ENCODE measurements at places on chromosomes 6 and 20. TPM values are rescaled to one million over a fixed set of nuclear protein-coding genes. Genes with fewer than 3 reads are reported as not detected.

OPRL1 gene
- 4.5 TPM for total RNA-seq

FHL5 gene
- total RNA-seq: not detected

CCN5 gene
- not detected for total RNA-seq

MOCS3 gene
- total RNA-seq: 5.6 TPM

MYB gene
- 0.47 TPM for total RNA-seq

DNAH8 gene
- total RNA-seq: 0.06 TPM

HTR1B gene
- 3.4 TPM for total RNA-seq

PNPLA1 gene
- not detected for total RNA-seq

MCCD1 gene
- total RNA-seq: not detected

LY6G6C gene
- total RNA-seq: not detected

LY6G5B gene
- 2.6 TPM for total RNA-seq

HLA-G gene
- total RNA-seq: not detected

BPIFA1 gene
- total RNA-seq: not detected

DEFB132 gene
- total RNA-seq: not detected

SLC35B2 gene
- 56.6 TPM for total RNA-seq

STMND1 gene
- total RNA-seq: not detected

GSTA1 gene
- not detected for total RNA-seq

SLX4IP gene
- 2.8 TPM for total RNA-seq

GGTLC1 gene
- total RNA-seq: not detected

ARMH2 gene
- not detected for total RNA-seq

GRIK2 gene
- total RNA-seq: 0.39 TPM

FKBP5 gene
- 22.9 TPM for total RNA-seq

NKX2-4 gene
- total RNA-seq: not detected

SLPI gene
- total RNA-seq: not detected

ZNF322 gene
- total RNA-seq: 11.1 TPM

CLIC5 gene
- 0.05 TPM for total RNA-seq

SLC35D3 gene
- total RNA-seq: not detected

TTLL9 gene
- 0.29 TPM for total RNA-seq

TNF gene
- total RNA-seq: 4.4 TPM

SLC12A5 gene
- 2.2 TPM for total RNA-seq

FILIP1 gene
- 21.7 TPM for total RNA-seq

MYMX gene
- total RNA-seq: 2.2 TPM

MICA gene
- total RNA-seq: 63.6 TPM

ADA gene
- 35.6 TPM for total RNA-seq

CPXM1 gene
- 12.5 TPM for total RNA-seq

C20orf202 gene
- total RNA-seq: not detected

CDSN gene
- total RNA-seq: not detected

SLCO4A1 gene
- 7.9 TPM for total RNA-seq

MICB gene
- total RNA-seq: 14.5 TPM

TSPO2 gene
- total RNA-seq: not detected

ZBTB46 gene
- total RNA-seq: 6.7 TPM

LRRC1 gene
- total RNA-seq: 8.7 TPM

OR12D3 gene
- not detected for total RNA-seq

RIPOR3 gene
- total RNA-seq: not detected

PSMF1 gene
- 110 TPM for total RNA-seq

ZFP64 gene
- total RNA-seq: 40.2 TPM

COL9A3 gene
- 1.8 TPM for total RNA-seq

BNIP5 gene
- total RNA-seq: not detected

CALHM4 gene
- not detected for total RNA-seq

RGS17 gene
- total RNA-seq: 8.6 TPM

PXDC1 gene
- total RNA-seq: 153 TPM

FAM83B gene
- 0.29 TPM for total RNA-seq

GSTA4 gene
- 25.3 TPM for total RNA-seq

TGM2 gene
- total RNA-seq: 448 TPM

BIRC7 gene
- total RNA-seq: 0.12 TPM

CYP39A1 gene
- not detected for total RNA-seq

SLC2A10 gene
- total RNA-seq: 20.6 TPM

Data from glomerular endothelial cell (primary cell).